Esophagus squamous epithelium (tissue), 5 donors: ENCODE measurements at places on chromosomes 16 and 17.

- H3K36me3 ChIP-seq = no peaks in the 10 kb centered on the region
- no peak overlapping the region for H3K4me3 ChIP-seq
- no peaks in the 10 kb centered on the region for H3K27me3 ChIP-seq
- no peaks in the 10 kb centered on the region for H3K4me1 ChIP-seq
- DNase-seq = no peak
Measured at GRCh38 chr16:17561056-17561455, 90.3 kb upstream of the XYLT1 start.

GRCh38 chr17:81406117-81406953 lies 11.1 kb downstream of the BAHCC1 start:
- no peak for DNase-seq
- H3K27me3 ChIP-seq = no peaks in the 10 kb centered on the region
- H3K36me3 ChIP-seq = no peaks in the 10 kb centered on the region
- peaks cover 48% of the 10 kb centered on the region for H3K4me1 ChIP-seq
- H3K4me3 ChIP-seq = no peak overlapping the region

DNA sequence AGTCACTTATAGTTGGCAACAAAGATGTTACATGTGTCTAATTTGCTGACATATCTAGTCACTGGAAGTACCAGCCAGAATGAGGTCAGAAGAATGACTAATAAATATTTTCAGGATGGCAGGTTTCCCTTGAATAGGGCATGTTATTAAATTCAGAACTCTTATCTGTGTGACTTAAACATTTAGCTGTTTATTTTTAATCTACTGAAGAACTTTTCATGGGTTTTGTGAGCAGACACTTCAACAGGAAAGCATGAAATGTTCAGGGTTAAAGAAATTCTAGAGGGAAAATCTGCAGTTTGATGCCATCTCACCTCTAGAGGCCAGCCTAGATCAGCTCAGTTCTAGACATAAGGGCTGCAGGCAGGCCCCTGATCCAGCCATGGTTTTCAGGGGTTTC lies 13.2 kb downstream of the JPT2 start:
- H3K4me1 ChIP-seq = peaks cover 17% of the 10 kb centered on the region
- H3K4me3 ChIP-seq = no peak overlapping the region
- DNase-seq = no peak
- H3K27me3 ChIP-seq = no peaks in the 10 kb centered on the region
- H3K27ac ChIP-seq = peak overlapping the region; percentile 40
- H3K36me3 ChIP-seq = peaks cover 37% of the 10 kb centered on the region

GRCh38 chr17:39009581-39010001 lies 42.4 kb upstream of the FBXO47 start:
- no peak overlapping the region for H3K4me3 ChIP-seq
- DNase-seq = no peak
- H3K27ac ChIP-seq = no peak overlapping the region
- H3K27me3 ChIP-seq = no peaks in the 10 kb centered on the region
- no peaks in the 10 kb centered on the region for H3K4me1 ChIP-seq

DNA sequence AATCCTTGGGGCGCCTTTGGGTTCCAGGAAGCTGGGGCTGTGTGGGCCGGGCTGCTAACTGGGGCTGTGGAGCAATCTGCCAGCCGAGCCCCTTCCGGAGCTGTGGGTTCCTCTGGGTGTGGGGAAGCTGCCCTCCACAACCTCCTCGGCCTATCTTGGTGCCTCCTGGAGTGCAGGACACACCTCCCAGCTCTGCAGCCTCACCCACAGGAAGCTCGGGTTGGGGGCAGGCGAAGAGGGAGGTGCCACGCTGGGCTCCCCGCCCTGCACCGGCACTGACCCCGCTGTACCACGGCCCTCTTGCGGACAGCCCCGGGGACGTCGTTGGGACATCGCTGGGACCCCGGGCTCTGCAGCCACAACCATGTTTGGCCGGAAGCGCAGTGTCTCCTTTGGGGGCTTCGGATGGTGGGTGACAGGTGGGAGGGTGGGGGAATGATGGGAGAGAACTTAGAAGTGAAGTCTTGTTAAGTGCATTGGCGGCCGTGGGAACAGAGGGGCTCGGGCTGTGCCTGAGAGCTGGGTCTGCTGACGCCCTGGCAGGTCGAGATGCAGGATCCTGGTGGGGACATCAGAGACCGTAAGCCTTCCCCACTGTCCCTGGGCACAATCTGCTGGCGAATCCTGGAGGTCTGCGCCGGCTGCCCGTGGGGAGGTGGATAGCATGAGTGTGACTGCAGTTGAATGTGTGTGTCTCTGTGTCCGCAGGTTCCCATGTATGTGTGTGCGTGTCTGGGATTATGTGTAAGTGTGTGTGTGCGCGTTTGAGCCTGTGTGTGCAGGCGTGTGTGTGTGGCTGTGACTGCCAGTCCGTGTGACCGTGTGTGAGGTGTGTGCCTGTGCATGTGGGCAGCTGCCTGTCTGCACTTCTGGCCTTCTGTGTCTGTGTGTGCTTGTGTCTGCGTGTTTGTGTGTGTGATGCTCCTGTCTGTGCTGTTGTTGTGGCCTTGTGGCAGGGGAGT lies at the start of gene RAP1GAP2:
TSS of gene RAP1GAP2 (plus strand) at position 275 of the 962 bp plus-strand sequence. CDS start at position 365, 90 bp downstream.
- no peaks in the 10 kb centered on the region for H3K4me1 ChIP-seq
- peak within 1 kb of the TSS; percentile 52 for H3K4me3 ChIP-seq
- H3K36me3 ChIP-seq = no peaks in the 10 kb centered on the region
- H3K27me3 ChIP-seq = no peaks in the 10 kb centered on the region
- DNase-seq = peak; percentile 46
- H3K27ac ChIP-seq = no peak within 1 kb of the TSS

GRCh38 chr16:11102523-11102898 lies 153.5 kb downstream of the SOCS1 start:
- peaks cover 33% of the 10 kb centered on the region for H3K4me1 ChIP-seq
- H3K27me3 ChIP-seq = no peaks in the 10 kb centered on the region
- no peak overlapping the region for H3K4me3 ChIP-seq
- H3K36me3 ChIP-seq = peaks cover 20% of the 10 kb centered on the region
- peak overlapping the region; percentile 45 for H3K27ac ChIP-seq
- no peak for DNase-seq

GRCh38 chr17:37702598-37702997 lies 42.3 kb downstream of the HNF1B start:
- H3K27me3 ChIP-seq = no peaks in the 10 kb centered on the region
- no peaks in the 10 kb centered on the region for H3K36me3 ChIP-seq
- H3K4me1 ChIP-seq = no peaks in the 10 kb centered on the region
- no peak for DNase-seq
- no peak overlapping the region for H3K27ac ChIP-seq

DNA sequence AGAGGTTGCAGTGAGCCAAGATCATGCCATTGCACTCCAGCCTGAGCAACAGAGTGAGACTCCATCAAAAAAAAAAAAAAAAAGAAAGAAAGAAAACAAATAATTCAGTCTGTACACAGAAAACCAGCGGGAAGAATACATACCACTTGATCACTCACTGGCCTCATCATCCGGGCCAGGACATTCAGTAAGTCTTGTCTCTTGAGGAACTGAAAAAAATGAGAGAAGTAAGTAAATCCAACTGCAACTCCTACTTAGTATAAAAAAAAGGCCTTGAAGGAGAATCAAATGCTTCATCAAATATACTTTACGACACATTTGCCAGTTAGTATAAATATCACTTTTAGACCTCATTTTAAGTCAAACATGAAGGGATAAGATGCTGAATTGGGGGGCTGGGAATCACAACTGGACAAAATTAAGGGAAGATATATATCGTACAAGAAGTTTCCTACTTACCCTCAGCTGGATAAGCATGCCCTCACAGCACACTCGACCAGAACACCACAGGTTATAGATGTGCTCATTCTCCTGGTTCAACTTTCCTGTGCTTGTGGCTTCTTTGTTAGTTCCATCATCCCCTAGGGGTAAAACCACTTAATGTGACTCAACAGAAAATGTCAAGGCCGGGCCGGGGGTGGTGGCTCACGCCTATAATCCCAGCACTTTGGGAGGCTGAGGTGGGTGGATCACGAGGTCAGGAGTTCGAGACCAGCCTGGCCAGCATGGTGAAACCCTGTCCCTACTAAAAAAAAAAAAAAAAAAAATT lies 12.4 kb downstream of the CCDC47 start:
- no peaks in the 10 kb centered on the region for H3K4me1 ChIP-seq
- no peak overlapping the region for H3K27ac ChIP-seq
- DNase-seq = no peak
- H3K27me3 ChIP-seq = no peaks in the 10 kb centered on the region
- no peak overlapping the region for H3K4me3 ChIP-seq
- peaks cover 33% of the 10 kb centered on the region for H3K36me3 ChIP-seq

GRCh38 chr16:78258375-78259065 lies 159.1 kb downstream of the WWOX start:
- H3K36me3 ChIP-seq = no peaks in the 10 kb centered on the region
- H3K4me3 ChIP-seq = no peak overlapping the region
- no peaks in the 10 kb centered on the region for H3K4me1 ChIP-seq
- no peak overlapping the region for H3K27ac ChIP-seq
- H3K27me3 ChIP-seq = no peaks in the 10 kb centered on the region
